Hypothalamus (tissue), 51 donors: ENCODE measurements at places on chromosomes 2 and 18.

GRCh38 chr18:51044928-51045585, 15.0 kb downstream of the SMAD4 start:
- DNase-seq, result no peak

- no peak for DNase-seq
Measured at GRCh38 chr2:146228020-146228393, 1616.8 kb upstream of the ACVR2A start.

GRCh38 chr2:6800553-6800952, 65.2 kb downstream of the CMPK2 start:
- no peak for DNase-seq

DNA sequence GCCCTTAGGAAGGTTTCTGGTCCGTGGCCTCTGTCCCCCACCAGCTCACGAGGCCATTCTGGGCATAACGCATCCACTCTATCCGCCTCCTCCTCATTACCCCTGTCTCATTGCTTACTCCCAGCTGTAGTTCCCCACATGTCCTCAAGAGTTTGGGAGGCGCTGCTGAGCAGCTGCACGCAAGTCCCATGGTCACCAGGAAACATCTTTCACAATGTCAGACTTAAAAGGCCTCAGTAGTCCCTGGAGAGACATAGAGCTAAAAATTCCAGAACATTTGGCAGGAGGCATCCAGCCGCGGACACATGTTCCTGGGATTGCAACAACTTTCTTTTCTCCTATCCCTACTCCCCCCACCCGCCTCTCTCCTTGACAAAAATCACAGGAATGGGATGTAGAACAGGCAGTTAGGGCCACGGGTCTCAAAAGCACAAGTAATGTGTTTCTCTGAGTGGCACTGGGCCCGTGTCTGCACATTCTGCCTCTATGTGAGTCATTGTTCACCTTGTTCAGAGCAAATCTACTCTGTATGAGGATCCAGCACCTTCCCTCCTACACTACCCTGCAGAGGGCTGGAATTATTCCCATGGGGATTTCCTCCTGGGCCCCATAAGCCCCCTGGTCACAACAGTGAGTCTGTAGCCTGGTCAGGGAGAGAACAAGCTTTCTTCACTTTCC, 8.1 kb downstream of the LBH start:
- DNase-seq, result no peak

- DNase-seq, result no peak
Measured at GRCh38 chr18:47628240-47628781, 302.1 kb downstream of the SMAD2 start.

DNA sequence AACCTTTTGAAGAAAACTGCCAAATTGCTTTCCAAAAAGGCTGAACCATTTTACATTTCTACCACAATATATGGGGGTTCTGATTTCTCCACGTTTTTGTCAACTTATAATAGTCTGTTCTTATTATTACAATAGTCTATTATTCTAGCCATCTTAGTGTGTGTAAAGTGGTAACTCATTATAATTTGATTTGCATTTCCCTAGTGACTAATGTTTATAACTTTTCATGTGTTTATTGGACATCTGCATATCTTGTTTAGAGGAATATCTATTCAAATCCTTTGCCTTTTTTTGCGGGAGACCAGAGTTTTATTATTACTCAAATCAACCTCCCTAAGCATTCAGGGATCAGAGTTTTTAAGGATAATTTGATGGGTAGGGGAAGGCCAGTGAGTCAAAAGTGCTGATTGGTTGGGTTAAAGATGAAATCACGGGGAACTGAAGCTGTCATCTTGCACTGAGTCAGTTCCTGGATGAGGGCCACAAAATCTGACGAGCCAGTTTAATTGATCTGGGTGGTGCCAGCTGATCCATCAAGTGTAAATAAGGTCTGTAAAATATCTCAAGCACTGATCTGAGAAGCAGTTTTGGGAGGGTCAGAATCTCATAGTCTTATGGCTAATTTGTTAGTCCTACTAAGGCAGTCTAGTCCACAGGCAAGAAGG, 303.4 kb upstream of the NCKAP5 start:
- no peak for DNase-seq
